ENCODE measurements at places on chromosomes 6 and 20.

DNA sequence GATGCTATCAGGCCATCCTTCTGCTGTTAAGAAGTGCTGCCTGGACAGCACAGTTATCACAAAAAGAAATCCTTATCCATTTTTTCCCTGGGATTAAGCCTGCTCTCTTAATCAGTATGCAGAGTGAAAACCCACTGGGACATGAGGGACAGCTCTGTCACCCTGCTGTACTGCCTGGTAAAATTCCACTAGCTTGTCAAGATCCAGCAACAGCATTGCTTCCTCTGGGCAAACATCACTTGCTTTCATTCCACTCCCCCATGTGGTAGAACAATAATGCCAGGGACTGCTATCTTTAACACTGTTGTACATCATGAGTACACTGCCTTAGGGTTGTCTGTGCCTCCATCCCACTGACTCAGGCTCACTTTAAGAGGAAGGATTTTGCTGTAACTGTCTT lies 331.3 kb downstream of the KIF16B start:
- no peak for DNase-seq

- DNase-seq = no peak
Measured at GRCh38 chr20:860891-861290, 27.4 kb downstream of the FAM110A start.

DNA sequence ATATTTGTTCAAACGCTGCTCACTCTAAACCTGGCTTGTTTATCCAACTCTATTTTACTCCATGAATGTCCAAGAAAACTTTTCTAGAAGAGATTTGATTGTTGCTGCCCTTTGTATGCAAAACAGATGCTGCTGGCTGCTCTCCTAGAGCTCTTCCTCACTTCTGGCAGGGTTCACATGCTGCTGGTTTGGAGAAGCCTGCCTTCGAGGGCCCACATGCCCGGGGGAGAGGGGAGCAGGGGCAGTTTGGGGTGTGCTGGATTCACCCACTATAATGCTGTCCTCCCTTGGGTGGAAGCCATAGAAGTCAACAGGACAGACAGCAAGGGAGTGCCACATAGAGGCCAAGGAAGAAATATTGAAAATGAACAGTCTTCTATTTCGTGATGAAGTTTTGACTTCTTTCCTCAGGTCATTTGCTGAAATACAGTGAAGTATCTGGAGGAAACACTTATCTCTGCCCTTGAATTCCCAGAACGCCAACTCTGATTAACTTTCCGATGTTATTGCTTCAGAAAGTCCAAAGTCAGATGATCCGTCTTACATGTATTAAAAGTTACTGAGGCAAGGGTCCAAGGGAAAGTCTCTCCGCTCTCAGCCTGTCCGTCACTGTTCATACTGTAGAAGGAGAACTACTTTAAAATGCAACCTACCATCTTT lies 32.4 kb downstream of the LY86 start:
- DNase-seq = no peak

GRCh38 chr20:46204594-46205186 lies 86.6 kb downstream of the CD40 start:
- DNase-seq = no peak

DNA sequence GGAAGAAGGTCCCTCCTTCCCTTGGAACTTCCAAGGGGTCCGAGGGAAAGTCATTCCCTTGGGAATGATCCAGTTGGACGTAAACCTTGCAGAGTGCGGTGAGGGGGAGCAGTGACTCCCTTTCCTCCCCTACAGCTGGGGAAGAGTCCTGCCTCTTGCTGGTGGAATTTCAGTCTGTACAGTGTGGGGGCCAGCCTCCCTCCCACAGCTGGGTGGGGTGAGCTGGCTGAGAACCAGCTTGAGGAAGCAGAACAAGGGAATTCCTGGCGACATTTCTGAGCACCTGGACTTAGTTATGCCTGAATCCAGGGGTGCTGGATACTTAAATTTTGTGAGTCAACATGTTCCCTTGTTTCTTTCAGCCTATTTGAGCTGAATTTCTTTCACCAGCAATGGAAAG lies 152.0 kb downstream of the ANKRD60 start:
- DNase-seq = no peak

DNA sequence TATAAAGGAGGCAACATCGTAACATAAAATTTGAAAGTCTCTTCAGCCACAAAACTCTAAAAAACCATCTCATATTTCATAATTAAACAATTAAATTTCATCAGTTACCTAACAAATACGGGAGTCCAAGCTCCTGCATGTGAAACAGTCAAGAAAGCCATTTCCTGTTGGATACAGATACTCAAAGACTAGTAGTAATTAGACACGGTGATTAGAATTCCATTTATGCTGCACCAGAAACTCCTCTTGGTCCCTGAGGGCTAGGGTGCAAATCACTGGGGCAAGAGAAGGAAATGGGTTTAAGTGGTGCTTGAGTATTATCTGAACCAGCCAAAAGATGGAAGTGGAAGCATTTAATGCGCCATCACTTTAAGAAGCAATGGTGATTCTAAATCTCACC lies 27.4 kb downstream of the TRAM2 start:
- DNase-seq = no peak
